ENCODE measurements at places on chromosomes 16 and 17. TPM values are rescaled to one million over a fixed set of nuclear protein-coding genes. Genes with fewer than 3 reads are reported as not detected.

GRCh38 chr16:67170168-67170948 lies at the start of gene NOL3:
Gene NOL3 (plus strand): TSS chr16:67170538.
- no peak for DNase-seq

DNA sequence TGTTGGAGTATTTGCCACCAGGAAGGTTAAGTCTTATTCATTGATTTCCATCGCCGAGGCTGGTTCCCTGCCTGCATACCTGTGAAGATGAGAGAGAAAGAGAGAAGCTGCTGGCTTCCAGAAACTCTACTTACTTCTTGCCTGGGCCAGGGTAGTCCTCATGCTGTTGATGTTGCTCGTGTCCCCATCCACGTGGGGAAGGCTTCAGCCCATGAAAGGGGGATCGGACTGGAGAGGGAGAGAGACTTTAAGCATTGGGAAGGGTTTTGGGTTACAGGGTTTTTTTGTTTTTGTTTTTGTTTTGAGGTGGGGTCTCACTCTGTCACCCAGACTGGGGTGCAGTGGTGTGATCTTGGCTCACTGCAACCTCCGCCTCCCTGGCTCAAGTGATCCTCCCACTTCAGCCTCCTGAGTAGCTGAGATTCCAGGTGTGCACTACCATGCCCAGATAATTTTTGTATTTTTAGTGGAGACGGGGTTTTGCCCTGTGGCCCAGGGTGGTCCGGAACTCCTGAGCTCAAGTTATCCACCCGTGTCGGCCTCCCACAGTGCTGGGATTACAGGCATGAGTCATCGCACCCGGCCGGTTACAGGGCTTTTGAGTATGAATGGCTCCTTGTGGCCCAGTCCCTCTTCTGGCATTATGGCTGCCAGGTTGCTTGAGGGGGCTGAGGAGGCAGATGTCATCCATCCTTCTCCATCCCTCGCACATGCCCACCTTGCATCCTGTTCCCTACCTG lies 26.6 kb downstream of the ITGB3 start:
- DNase-seq = no peak

DNA sequence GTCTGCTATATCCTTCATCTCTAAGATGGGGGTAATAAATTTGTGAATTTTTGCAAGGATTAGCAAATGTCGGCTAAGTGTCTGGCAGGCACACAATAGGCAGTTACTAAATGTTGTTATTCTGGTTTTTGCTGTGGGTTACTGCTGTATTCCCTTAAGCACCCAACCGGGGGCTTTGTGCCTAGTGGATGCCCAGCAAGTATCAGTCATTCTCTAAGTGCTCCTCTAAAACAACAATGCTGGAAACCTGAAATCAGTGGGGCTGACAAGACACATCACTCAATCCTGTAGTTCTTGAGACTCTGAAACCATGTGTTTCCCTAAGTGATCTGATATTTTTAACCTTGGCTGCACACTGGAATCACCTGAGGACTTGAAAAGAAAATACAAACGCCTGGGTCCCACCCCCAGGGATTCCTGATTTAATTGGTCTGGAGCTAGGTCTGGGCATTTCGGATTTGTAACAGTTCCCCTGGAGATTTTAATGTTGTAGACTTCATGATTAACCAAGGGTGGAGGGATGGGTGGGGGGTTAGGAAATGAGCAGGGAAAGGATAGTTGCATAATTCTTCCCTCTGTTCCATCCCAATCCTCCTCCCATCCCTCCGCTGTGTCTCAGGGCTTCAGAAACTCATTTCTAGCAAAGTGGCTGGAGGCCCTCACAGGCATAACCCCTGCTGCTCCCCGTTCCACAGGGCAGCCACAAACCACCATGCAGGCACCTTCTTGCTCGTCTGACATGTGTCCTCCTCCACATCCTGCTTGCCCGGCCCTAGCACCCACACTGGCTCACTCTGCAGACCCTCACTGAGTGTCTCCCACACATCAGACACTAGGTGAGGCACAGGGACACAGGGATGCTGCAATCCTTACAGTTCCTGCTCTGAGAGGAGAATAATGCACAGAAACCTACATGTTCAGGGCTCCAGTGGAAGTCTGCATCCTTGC lies 61.7 kb upstream of the LYRM9 start:
- DNase-seq = peak; percentile 21

GRCh38 chr16:25005445-25006306 lies 9.5 kb downstream of the ARHGAP17 start:
- no peak for DNase-seq

- no peak for DNase-seq
Measured at GRCh38 chr16:13935408-13935807, 15.5 kb downstream of the ERCC4 start.

- DNase-seq = no peak
Measured at GRCh38 chr17:73943416-73944110, 259.9 kb upstream of the RPL38 start.

GRCh38 chr17:57808882-57809281 lies 41.0 kb downstream of the MRPS23 start:
- no peak for DNase-seq

DNA sequence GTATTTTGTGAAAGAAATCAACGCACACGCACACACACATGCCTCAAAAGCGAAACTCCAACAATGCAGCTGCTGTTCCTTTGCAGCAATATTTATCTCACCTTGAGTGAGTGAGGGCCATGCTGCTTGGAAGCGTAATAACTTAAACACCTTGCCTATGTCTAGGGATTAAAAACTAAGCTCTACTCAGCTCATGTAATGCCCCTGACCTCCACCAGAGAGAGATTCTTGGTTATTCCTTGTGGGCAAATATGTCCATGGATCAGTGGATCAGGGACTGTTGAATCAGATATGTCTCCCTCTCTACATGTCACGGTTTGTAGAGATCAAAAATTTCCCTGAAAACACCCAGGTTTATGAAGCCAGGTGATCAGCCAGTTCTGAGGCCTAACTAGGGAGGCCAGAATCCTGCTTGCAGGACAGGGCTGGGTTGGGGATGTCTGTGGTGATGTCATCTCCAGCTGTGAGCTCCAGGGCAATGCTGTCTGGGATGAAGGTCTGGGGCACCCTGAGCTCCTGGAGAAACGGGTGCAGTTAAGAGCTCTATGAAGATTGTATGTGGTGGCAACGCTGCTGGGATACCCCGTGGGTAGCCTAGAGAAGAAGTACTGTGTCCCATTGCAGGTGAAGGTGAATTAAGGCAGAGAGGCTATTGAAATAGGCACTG lies 149.4 kb downstream of the KCNJ12 start:
- DNase-seq = no peak

GRCh38 chr17:17729620-17730249 lies 48.5 kb downstream of the RAI1 start:
- DNase-seq = no peak

- no peak for DNase-seq
Measured at GRCh38 chr17:80364091-80364691, 50.8 kb upstream of the ENDOV start.

DNA sequence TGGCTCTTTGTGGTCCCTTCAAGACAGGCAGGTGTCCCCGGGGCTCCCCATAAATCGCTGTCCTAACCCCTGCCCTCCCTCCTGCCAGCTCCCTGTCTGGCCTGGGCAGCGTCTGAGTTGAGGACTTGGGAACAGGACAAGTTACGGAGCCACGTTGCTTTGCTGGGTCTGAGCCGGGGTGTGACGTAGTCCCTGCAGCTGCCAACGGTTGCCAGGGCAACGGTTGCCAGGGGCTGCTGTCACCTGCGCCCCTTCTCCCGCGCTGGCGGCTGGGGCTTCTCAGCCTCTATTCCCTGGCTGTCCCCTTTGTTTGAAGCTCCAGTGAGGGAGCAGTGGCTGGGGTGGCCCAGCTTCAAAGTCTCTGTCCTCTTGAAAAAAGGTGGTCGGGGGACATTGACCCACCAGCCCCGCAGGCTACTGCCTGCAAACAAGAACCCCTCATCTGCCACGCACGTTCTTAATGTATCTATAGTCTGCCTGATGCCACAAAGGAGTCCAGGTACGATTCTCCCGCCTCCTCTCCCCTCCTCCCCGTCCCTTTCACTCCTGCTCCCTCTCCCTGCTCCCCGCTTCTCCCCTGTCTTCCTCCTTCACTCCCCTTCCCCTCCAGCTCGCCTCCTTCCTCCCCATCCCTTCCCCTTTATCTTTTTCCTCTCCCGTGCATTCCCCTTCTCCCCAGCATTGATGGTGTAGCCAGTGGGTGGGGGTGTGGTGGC lies 10.9 kb downstream of the ADGRG1 start:
- DNase-seq = peak; percentile 78

- DNase-seq = no peak
Measured at GRCh38 chr17:55632236-55632635, 90.4 kb downstream of the TMEM100 start.

GRCh38 chr17:3867106-3867505 lies 21.1 kb upstream of the NCBP3 start:
- DNase-seq = no peak

DNA sequence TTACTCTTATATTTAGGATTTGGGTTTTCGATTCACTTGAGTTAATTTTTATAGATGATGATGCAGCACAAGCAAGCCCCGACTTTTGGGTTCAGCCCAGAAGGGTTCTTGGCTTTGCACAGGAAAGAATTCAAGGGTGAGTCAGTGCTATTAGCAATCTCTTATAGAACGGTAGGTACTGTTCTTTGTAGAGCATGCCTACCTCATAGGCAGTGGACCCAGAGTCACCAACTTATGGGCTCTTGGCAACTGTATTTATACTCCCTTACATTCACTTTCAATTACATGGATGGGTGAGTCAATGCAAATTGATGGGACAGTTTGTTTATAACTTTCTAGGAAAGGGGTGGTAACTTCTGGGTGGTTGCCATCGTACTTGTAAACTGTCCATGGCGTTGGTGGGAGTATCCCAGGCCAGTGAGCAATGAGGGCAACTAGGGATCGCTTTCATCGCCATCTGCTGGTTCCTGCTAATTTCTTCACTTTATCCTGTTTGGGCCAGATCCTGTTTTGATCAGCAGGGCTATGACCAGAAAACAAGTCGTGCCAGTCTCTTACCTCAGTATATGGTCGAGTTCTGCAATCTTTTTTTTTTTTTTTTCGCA lies 362.6 kb downstream of the CNTNAP4 start:
- DNase-seq = peak; percentile 8

DNA sequence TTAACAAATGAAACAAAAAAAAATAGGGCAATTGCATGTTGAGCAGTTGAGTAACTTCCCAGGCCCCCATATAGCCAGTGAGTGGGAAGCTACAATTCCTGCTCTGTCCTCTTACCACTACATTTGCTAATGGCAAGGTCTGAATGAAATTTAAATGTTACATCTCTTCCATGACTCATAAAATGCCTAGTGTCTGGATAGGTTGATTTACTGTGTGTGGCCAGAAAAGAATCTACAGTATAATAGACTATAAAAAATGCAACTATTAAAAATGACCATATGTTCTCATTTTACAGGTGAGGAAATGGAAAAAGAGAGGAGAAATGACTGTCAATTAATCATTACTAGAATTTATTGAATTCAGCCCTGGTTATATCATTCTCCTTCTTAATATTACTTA lies 1199.3 kb downstream of the CDH11 start:
- DNase-seq = no peak

DNA sequence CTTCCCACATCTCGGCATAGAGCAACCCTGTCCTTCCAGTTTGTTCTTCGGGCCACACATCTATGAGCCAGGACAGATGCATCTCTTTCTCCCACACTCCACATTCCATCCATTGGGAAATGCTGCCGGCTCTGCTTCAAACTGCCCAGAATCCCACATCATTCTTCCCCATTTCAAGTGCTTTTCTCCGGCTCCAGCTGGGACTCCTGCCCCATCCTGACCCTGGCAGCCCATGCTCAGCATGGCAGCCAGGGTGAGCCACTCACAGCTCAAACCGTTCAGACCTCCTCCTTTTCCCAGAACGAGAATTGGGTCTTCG lies 132.8 kb upstream of the SDK2 start:
- no peak for DNase-seq

- DNase-seq = no peak
Measured at GRCh38 chr17:51677875-51678274, 417.5 kb downstream of the UTP18 start.

- peak; percentile 72 for DNase-seq
Measured at GRCh38 chr17:57999496-58000017, 7.5 kb downstream of the SRSF1 start.

DNA sequence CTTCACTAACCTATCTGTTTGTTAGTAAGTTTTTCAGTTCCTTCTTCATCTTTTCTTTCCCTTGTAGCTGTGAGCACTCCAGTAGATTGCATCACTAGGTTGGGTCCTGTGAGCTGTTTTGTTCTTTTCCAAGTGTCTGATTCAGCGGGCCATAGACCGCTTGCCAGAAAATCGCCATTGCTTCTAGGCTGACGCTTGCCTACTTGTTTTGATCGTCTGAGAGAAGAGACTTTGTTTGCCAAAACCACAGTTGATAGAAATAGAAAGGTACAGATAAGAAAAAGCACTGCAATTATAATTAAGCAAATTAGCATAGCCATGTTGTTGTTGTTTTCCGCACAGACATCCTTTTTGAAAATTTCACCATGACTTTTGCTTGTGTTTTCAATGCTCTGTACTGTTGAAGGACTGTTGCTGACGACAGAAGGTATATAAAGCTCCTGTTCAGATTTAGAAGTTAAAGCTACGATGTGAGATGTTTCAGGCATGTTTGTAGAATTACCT lies 3.1 kb downstream of the EVI2A start:
- no peak for DNase-seq

DNA sequence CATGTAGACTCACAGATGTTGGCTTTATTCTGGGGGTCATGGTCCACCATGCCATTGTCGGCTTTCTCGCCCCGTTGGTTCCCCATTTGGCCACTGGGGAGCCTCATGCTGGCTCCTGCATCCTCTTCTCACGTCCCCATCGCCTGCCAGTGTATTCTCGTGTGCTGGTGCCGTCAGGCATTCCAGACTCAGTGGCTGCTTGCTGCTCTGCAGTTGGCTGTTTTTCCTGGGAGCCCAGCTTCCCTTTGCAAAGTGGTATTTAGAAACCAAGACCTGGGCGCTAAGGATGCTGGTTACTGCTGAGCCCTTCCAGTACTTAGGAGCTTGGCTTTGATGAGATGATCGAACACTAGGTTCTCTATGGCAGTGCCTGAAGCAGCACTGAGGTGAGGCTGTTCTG lies 19.1 kb downstream of the CRAMP1 start:
- DNase-seq = no peak

Gene LPO
- polyA plus RNA-seq = 0.22 TPM

Gene SMIM36
- not detected for polyA plus RNA-seq

Gene SPNS2
- 40.9 TPM for polyA plus RNA-seq

Gene CCT6B
- polyA plus RNA-seq = 5.8 TPM

Gene CLEC16A
- 26.8 TPM for polyA plus RNA-seq

Gene KLHL36
- 24.6 TPM for polyA plus RNA-seq

Gene SLX1A
- 22.3 TPM for polyA plus RNA-seq

Gene SLC6A2
- polyA plus RNA-seq = 0.08 TPM

Gene CTRB2
- polyA plus RNA-seq = not detected

Gene CACNA1H
- polyA plus RNA-seq = 20.3 TPM

Gene SP6
- 3.9 TPM for polyA plus RNA-seq

Gene TEKT3
- 1.3 TPM for polyA plus RNA-seq
